Aorta (tissue), 5 donors: ENCODE measurements at places on chromosomes 13 and 19. TPM values are rescaled to one million over a fixed set of nuclear protein-coding genes. Genes with fewer than 3 reads are reported as not detected.

DNA sequence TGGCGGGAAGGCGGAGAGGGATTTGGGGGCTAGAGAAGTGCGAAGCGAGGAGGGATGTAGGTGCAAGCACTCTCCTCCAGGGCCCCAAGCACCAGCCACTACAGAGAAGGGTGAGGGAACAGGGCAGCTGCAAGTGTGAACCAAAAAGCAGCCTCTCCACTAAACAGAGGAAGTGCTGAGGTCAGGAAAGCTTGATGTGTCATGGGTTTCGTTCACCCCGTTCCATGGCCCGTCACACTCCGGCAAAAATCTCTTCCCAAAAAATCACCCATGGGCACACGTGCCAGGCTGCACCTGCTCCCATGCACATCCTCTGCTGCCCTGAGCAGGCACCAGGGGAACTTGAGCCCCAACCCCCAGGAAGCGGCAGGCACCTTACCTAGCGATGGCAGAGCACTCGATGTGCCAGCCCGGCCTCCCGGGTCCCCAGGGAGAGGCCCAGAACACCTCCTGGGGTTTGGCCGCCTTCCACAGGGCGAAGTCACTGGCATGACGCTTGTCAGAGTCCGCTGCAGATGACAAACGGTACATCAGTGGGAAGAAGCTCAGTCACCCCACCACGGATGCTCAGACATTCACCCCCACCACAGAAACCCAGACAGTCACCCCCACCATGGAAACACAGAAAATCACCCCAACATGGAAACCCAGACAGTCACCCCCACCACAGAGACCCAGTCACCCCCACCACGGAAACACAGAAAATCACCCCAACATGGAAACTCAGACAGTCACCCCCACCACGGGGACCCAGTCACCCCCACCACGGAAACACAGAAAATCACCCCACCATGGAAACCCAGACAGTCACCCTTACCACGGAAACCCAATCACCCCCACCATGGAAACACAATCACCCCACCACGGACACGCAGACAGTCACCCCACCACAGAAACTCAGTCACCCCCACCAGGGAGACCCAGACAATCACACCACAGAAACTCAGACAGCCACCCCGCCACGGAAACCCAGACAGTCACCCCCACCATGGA lies 29.0 kb downstream of the CARS2 start:
- no peaks in the 10 kb centered on the region for H3K27me3 ChIP-seq
- DNase-seq = no peak
- H3K27ac ChIP-seq = no peak overlapping the region
- H3K36me3 ChIP-seq = peaks cover 2% of the 10 kb centered on the region

DNA sequence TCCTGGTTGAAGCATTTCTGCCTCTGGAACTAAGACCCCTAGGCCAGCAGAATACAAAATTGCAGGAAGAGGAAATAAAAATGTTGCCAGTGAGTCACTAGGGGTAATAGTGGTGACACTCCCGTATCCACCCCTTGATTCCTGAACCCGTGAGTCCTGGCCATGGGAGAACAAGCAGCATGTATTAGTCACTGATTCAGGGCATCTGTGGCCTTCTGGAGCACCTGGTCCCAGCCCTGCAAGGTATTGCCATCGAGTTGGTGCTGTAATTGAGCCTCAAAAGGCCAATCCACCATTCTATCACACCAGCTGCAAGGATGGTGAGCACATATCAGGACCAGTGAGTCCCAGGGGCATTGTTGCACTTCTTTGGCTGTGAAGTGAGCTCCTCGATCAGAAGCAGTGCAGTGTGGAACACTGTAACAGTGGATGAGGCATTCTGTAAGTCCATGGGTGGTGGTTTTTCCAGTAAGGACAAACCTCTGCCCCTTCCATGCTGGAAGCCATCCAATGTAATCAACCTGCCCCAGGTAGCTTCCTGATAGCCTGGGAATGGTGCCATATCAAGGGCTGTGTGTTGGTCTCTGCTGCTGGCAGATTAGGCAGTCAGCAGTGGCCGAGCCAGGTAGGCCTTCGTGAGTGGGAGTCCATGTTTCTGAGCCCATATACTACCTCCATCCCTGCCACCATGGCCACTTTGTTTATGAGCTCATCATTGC lies 39.6 kb downstream of the C1QTNF9 start:
- no peak for DNase-seq
- H3K4me3 ChIP-seq = no peak overlapping the region
- no peak overlapping the region for H3K27ac ChIP-seq
- H3K36me3 ChIP-seq = no peaks in the 10 kb centered on the region
- no peaks in the 10 kb centered on the region for H3K27me3 ChIP-seq

- no peaks in the 10 kb centered on the region for H3K4me1 ChIP-seq
- H3K27me3 ChIP-seq = no peaks in the 10 kb centered on the region
- H3K36me3 ChIP-seq = no peaks in the 10 kb centered on the region
- no peak overlapping the region for H3K4me3 ChIP-seq
- H3K27ac ChIP-seq = no peak overlapping the region
These were observed 8.1 kb upstream of the BCL3 start for GRCh38 chr19:44740351-44740824.

DNA sequence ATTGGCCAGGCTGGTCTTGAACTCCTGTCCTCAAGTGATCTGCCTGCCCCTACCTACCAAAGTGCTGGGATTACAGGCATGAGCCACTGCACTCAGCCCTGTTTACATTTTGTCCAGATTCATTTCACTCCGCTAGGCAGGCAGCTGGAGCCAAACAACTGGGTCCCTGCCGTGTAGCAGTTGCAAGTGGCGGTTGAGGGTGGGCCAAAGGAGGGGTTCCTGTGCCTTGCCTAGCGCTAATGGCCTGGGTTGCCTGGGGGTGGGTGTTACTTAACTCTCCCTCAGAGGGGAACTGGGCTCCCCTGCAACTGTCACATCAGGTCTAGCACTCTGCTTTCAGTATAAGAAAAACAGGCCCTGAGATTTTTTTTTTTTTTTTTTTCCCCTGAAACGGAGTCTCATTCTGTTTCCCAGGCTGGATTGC lies 7.4 kb downstream of the ACP5 start:
- no peaks in the 10 kb centered on the region for H3K27me3 ChIP-seq
- H3K4me3 ChIP-seq = no peak overlapping the region
- H3K36me3 ChIP-seq = no peaks in the 10 kb centered on the region
- no peak overlapping the region for H3K27ac ChIP-seq
- DNase-seq = no peak

NOTCH3 gene
- total RNA-seq = 423 TPM

EHD2 gene
- 170 TPM for total RNA-seq

- DNase-seq = no peak
- H3K4me3 ChIP-seq = no peak overlapping the region
- H3K27ac ChIP-seq = no peak overlapping the region
- no peaks in the 10 kb centered on the region for H3K27me3 ChIP-seq
These were observed 633.5 kb upstream of the ATXN8OS start for GRCh38 chr13:69474011-69474685.

DNA sequence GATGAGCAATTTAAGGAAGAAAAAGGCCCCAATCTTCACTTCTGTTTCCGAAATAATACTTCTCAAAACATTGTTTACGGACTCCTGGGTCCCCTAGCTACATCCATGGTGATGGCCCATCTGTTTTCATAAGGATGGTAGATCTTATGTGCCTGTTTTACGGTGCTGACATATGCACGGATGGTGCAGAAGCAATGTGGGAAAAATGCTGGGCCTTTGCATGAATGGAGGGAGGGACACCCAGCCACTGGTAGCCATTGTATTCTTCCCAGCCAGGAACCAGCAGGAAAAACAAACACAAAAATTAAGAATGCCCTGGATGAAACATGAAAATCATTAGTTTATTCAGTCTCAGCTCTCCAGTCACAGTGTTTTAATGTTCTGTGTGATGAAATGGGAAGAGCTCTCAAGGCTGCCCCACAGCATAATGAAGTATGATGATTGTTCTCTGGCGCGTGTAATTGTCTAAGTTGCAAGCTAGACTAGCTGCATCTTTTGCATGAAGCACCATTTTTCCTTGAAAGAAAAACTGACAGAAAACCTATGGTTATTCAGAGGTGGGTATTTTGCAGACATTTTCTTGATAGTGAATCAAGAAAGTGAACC lies 1201.1 kb upstream of the SLC10A2 start:
- no peak for DNase-seq
- no peak overlapping the region for H3K4me3 ChIP-seq
- H3K27me3 ChIP-seq = no peaks in the 10 kb centered on the region
- H3K27ac ChIP-seq = no peak overlapping the region
- H3K36me3 ChIP-seq = no peaks in the 10 kb centered on the region

DNA sequence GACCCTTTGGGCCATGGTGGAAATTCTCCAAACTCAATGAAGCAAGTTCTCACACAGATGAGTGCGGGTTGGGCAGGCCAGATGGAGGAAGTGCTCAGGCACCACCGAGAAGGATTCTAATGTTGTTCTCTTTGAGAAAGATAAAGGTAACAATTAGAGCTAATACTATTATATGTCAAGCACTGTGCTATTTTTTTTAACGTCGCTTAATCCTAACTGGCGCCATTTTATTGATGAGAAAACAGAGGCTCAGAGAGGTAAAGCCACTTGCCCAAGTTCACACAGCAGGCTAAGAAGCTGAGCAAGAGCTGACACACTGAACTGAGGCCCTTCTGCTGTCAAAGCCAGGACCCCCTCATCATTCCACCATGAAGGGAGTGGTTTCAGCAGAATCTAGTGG lies 1.0 kb downstream of the FBL start:
- no peaks in the 10 kb centered on the region for H3K27me3 ChIP-seq
- no peaks in the 10 kb centered on the region for H3K4me1 ChIP-seq
- no peak overlapping the region for H3K4me3 ChIP-seq
- H3K27ac ChIP-seq = no peak overlapping the region
- no peak for DNase-seq
- H3K36me3 ChIP-seq = no peaks in the 10 kb centered on the region

- H3K4me3 ChIP-seq = no peak overlapping the region
- DNase-seq = no peak
- peaks cover 3% of the 10 kb centered on the region for H3K36me3 ChIP-seq
- H3K27me3 ChIP-seq = no peaks in the 10 kb centered on the region
- no peaks in the 10 kb centered on the region for H3K4me1 ChIP-seq
- no peak overlapping the region for H3K27ac ChIP-seq
These were observed 21.3 kb downstream of the ARHGEF1 start for GRCh38 chr19:41904118-41904870.

DMKN gene
- total RNA-seq = 27.1 TPM

GRCh38 chr19:18415178-18415867 lies 3.9 kb upstream of the SSBP4 start:
- no peaks in the 10 kb centered on the region for H3K27me3 ChIP-seq
- DNase-seq = peak; percentile 89
- H3K36me3 ChIP-seq = no peaks in the 10 kb centered on the region
- H3K4me1 ChIP-seq = no peaks in the 10 kb centered on the region
- no peak overlapping the region for H3K4me3 ChIP-seq
- peak overlapping the region; percentile 49 for H3K27ac ChIP-seq

DNA sequence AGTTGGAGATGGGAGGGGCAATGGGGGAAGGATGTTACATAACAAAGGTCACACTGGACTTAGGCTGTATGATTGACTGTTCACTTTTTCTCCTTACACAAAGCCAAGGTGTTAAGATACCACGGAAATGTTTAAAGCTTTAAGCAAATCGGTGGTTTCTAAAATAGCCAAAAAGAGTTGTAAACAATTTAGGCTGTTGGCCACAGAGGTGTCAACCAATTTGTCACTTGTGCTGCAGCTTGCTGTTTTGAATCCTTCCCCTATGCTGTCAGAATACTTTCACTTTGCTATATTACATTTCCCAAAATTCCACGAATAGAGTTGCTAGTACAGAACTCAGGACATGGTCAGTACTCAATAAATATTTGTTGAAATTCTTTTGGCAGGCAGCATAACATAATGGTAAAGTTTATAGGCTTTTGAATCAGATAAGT lies 149.3 kb downstream of the VWA8 start:
- no peak overlapping the region for H3K4me3 ChIP-seq
- no peak overlapping the region for H3K27ac ChIP-seq
- H3K36me3 ChIP-seq = peaks cover 2% of the 10 kb centered on the region
- DNase-seq = no peak
- H3K4me1 ChIP-seq = no peaks in the 10 kb centered on the region

- no peak overlapping the region for H3K27ac ChIP-seq
- H3K4me1 ChIP-seq = no peaks in the 10 kb centered on the region
- peak; percentile 33 for DNase-seq
- H3K4me3 ChIP-seq = no peak overlapping the region
These were observed 56.6 kb downstream of the CEBPG start for GRCh38 chr19:33429891-33430673.

DNA sequence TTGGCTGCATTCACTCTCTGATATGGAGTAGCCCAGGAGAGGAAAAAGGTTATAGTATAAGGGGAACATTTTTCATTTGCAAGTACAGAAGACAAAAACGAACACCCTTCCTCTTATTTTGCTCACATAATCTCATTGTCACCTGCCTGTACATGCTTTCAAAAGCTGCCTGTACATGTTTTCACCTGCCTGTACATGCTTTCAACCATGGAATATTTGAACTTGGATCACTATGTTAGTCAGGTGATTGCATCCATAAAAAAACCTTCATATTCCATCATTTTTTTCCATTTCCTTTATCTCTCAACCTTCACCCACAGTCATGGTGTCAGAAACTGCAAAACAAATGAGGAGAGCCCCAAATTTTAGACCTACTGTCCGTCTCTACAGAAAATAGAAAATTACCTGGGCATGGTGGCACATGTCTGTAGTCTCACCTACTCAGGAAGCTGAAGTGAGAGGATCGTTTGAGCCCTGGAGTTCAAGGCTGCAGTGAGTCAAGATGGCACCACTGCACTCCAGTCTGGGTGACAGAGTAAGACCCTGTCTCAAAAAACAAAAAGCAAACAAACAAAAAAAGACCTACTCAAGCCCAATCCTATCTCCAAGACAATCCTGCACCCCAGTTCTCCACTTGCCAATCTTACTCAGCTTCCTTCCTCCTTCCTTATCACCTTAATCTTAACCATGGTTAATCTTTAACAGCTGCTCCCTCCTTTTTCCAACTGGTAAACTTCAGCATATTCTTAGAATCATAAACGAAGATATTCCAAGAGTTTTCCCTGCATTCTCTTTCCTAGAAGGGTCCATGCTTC lies 11.6 kb downstream of the IGFL2 start:
- H3K27ac ChIP-seq = no peak overlapping the region
- no peak for DNase-seq
- no peaks in the 10 kb centered on the region for H3K36me3 ChIP-seq
- H3K4me1 ChIP-seq = no peaks in the 10 kb centered on the region
- peaks cover 1% of the 10 kb centered on the region for H3K27me3 ChIP-seq
- H3K4me3 ChIP-seq = no peak overlapping the region

SPACA4 gene
- total RNA-seq = not detected

KIRREL2 gene
- total RNA-seq = not detected

ABHD13 gene
- total RNA-seq = 11.5 TPM

- H3K4me1 ChIP-seq = peaks cover 2% of the 10 kb centered on the region
- DNase-seq = peak; percentile 83
- H3K36me3 ChIP-seq = no peaks in the 10 kb centered on the region
- no peaks in the 10 kb centered on the region for H3K27me3 ChIP-seq
- H3K27ac ChIP-seq = no peak overlapping the region
- H3K4me3 ChIP-seq = peak overlapping the region; percentile 76
These were observed 439 bp downstream of the DZIP1 start for GRCh38 chr13:95643936-95644598.

SYT3 gene
- 0.55 TPM for total RNA-seq

GRCh38 chr13:83248751-83249150 lies 633.5 kb downstream of the SLITRK1 start:
- H3K36me3 ChIP-seq = no peaks in the 10 kb centered on the region
- no peaks in the 10 kb centered on the region for H3K27me3 ChIP-seq
- H3K27ac ChIP-seq = no peak overlapping the region
- H3K4me3 ChIP-seq = no peak overlapping the region
- H3K4me1 ChIP-seq = no peaks in the 10 kb centered on the region

CALR3 gene
- not detected for total RNA-seq

PROZ gene
- total RNA-seq = not detected

TJP3 gene
- total RNA-seq = 0.60 TPM
